ENCODE measurements at places on chromosomes 6 and 20. TPM values are rescaled to one million over a fixed set of nuclear protein-coding genes. Genes with fewer than 3 reads are reported as not detected.
A peak's percentile ranks its signal among the peaks of the same experiment; 100 is the strongest.

GRCh38 chr6:43454696-43455530 is 435 bp downstream of the DLK2 start:
- peaks cover 9% of the 10 kb centered on the region for H3K36me3 ChIP-seq
- no peak overlapping the region for H3K27ac ChIP-seq
- H3K4me3 ChIP-seq, result peak overlapping the region; percentile 76
- peaks cover 9% of the 10 kb centered on the region for H3K27me3 ChIP-seq
- peaks cover 8% of the 10 kb centered on the region for H3K4me1 ChIP-seq

- DNase-seq, result no peak
- no peaks in the 10 kb centered on the region for H3K4me1 ChIP-seq
- no peak overlapping the region for H3K4me3 ChIP-seq
Measured at GRCh38 chr6:48893048-48893447, 570.0 kb downstream of the MMUT start.

- H3K36me3 ChIP-seq, result no peaks in the 10 kb centered on the region
- no peak overlapping the region for H3K4me3 ChIP-seq
- no peak for DNase-seq
- no peak overlapping the region for H3K27ac ChIP-seq
- peaks cover 7% of the 10 kb centered on the region for H3K27me3 ChIP-seq
Measured at GRCh38 chr20:46157076-46157592, 39.0 kb downstream of the CD40 start.

DNA sequence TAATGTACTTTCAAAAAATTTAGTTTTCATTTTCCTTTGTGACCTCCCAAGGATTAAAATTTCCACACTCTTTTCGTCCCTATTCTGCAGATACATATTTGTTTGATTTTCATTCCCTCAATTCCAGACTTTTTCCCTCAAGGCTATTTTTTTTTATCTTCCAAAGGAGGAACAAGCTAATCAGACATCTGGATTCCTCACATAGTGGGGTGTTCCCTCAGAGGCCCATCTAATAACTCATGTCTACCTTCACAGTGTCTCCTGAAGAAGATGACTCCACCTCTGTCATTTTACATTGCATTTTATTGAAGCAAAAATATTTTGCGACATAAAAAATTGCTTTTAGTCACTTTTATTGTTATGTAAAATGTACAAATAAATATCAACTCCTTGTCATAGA is 122.2 kb downstream of the RFPL4B start:
- H3K27ac ChIP-seq, result no peak overlapping the region
- no peak for DNase-seq
- no peaks in the 10 kb centered on the region for H3K36me3 ChIP-seq
- no peaks in the 10 kb centered on the region for H3K4me1 ChIP-seq
- H3K4me3 ChIP-seq, result no peak overlapping the region

The ZC2HC1B gene
- 0.24 TPM for total RNA-seq

- DNase-seq, result peak; percentile 87
- peak overlapping the region; percentile 86 for H3K4me3 ChIP-seq
- peaks cover 28% of the 10 kb centered on the region for H3K36me3 ChIP-seq
- no peaks in the 10 kb centered on the region for H3K27me3 ChIP-seq
Measured at GRCh38 chr20:38804682-38805501, 605 bp upstream of the PPP1R16B start.

GRCh38 chr20:34512266-34512954 is 3.8 kb upstream of the DYNLRB1 start:
- peaks cover 17% of the 10 kb centered on the region for H3K4me1 ChIP-seq
- H3K27me3 ChIP-seq, result no peaks in the 10 kb centered on the region
- no peak overlapping the region for H3K27ac ChIP-seq
- no peak for DNase-seq

The VSX1 gene
- total RNA-seq, result not detected

GRCh38 chr6:131122007-131122406 is 13.3 kb upstream of the AKAP7 start:
- H3K4me1 ChIP-seq, result no peaks in the 10 kb centered on the region
- H3K36me3 ChIP-seq, result no peaks in the 10 kb centered on the region
- H3K4me3 ChIP-seq, result no peak overlapping the region
- no peak overlapping the region for H3K27ac ChIP-seq
- no peak for DNase-seq

GRCh38 chr6:14453712-14454472 is 336.3 kb downstream of the CD83 start:
- peak overlapping the region; percentile 88 for H3K27ac ChIP-seq
- peak overlapping the region; percentile 34 for H3K4me3 ChIP-seq
- H3K27me3 ChIP-seq, result no peaks in the 10 kb centered on the region
- H3K36me3 ChIP-seq, result peaks cover 2% of the 10 kb centered on the region
- peaks cover 69% of the 10 kb centered on the region for H3K4me1 ChIP-seq
- DNase-seq, result peak; percentile 49

- peaks cover 13% of the 10 kb centered on the region for H3K4me1 ChIP-seq
- H3K36me3 ChIP-seq, result no peaks in the 10 kb centered on the region
- H3K27me3 ChIP-seq, result no peaks in the 10 kb centered on the region
- DNase-seq, result peak; percentile 77
- H3K27ac ChIP-seq, result no peak overlapping the region
- no peak overlapping the region for H3K4me3 ChIP-seq
Measured at GRCh38 chr6:26223650-26224546, 136.7 kb downstream of the HFE start.

DNA sequence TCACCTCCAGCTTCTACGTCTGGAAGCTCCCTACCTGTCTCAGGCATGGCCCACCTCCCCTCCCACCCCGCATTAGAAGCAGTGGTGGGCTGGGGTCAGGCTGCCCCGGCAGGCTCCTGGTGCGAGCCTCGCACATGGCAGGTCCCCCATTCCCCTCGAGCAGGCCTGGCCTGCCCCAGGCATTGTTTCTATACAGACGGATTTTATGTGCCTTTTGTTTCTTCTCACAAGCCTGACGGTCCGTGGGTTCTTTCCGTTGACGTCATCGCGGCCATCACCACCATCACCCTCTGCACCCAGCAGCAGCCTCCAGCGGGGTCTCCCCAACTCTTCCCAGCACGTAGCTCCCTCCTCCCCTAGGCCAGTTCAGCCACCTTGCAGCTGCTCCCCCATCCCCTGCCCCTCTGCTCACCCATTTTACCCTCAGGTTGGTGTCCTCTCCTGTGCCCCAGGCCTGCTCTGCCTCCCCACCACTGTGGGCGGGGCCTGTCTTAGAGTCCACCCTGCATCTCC is 4.6 kb downstream of the CST7 start:
- H3K4me1 ChIP-seq, result peaks cover 44% of the 10 kb centered on the region
- no peak overlapping the region for H3K4me3 ChIP-seq
- H3K36me3 ChIP-seq, result peaks cover 18% of the 10 kb centered on the region
- no peak for DNase-seq
- peak overlapping the region; percentile 32 for H3K27ac ChIP-seq

GRCh38 chr6:12472601-12473038 is 182.5 kb downstream of the EDN1 start:
- no peak overlapping the region for H3K27ac ChIP-seq
- no peaks in the 10 kb centered on the region for H3K4me1 ChIP-seq
- no peak for DNase-seq
- no peaks in the 10 kb centered on the region for H3K36me3 ChIP-seq
- peaks cover 9% of the 10 kb centered on the region for H3K27me3 ChIP-seq

DNA sequence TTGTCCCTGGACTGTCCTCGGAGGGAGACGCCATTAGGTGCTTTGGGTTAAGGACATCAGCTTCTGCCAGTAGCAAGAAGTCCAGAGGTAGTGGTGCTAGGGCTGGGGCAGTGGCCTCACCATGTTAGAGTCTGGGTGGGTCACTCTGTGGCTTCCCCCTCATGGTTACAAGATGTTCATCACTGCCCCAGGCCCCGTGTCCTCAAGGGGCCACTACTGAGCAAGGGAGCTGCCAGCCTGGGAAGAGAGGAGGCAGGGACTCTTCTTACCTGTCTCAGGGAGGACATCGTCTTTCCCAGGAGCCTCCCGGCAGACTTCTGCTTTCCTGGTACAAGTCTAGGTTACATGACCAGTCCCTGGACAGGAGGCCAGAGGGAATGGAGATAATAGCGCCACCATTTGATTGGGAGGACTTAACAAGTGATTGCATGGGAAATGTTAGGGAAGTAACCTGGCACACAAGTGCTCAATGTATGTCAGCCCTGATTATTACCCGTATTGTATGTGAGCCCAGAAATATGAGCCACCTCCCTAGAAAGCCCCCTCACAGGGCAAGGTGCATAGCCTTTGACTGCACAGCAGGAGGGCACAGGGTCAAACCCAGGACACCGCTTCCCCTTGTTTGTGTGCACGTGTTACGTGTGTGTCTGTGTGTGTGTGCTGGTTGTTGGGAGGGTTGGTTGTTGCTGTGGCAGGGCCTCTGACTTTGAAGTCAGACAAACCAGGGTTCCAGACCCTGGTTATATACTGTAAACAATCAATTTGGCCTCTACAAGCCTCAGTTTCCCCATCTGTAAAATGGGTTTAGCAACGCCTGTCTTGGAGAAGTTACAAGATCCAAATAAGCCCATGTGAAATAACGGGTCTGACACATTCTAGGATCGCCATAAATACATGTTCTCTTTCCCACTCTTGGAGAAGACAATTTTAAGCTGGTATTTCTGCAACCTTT is 30.0 kb downstream of the SIRPA start:
- H3K27me3 ChIP-seq, result peaks cover 6% of the 10 kb centered on the region
- no peak overlapping the region for H3K4me3 ChIP-seq
- no peak overlapping the region for H3K27ac ChIP-seq
- no peak for DNase-seq

GRCh38 chr20:61437280-61438206 is 185.5 kb downstream of the CDH4 start:
- H3K4me3 ChIP-seq, result no peak overlapping the region
- no peak overlapping the region for H3K27ac ChIP-seq
- no peaks in the 10 kb centered on the region for H3K4me1 ChIP-seq
- peaks cover 6% of the 10 kb centered on the region for H3K27me3 ChIP-seq
- DNase-seq, result no peak
- H3K36me3 ChIP-seq, result no peaks in the 10 kb centered on the region

DNA sequence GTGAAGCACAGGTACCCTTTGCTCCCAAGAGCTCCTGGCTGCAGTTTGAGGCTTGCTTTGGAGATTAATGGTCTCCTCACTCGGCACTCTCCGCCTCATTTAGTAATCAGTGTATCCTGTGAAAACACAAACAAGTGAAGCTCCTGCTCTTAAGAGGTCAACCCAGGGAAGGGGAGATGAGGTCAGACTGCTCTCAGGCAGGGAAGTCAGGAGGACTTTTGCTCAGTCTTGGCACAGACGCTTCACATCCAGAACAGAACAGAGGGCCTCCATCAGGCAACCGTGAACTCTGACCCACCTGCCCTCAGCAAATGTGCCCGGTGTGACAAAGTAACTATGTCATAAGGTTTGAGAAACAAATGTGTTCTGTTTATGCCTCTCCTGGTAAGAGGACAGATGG is 428.8 kb upstream of the JARID2 start:
- H3K36me3 ChIP-seq, result peaks cover 3% of the 10 kb centered on the region
- no peak overlapping the region for H3K4me3 ChIP-seq
- H3K27ac ChIP-seq, result no peak overlapping the region
- DNase-seq, result no peak

The MUC21 gene
- not detected for total RNA-seq

- H3K4me3 ChIP-seq, result no peak overlapping the region
- peak overlapping the region; percentile 33 for H3K27ac ChIP-seq
- peaks cover 48% of the 10 kb centered on the region for H3K4me1 ChIP-seq
- peaks cover 17% of the 10 kb centered on the region for H3K36me3 ChIP-seq
- DNase-seq, result no peak
- no peaks in the 10 kb centered on the region for H3K27me3 ChIP-seq
Measured at GRCh38 chr20:46357030-46357514, 48.8 kb upstream of the CDH22 start.

The WFDC5 gene
- not detected for total RNA-seq

The ID4 gene
- total RNA-seq, result not detected

DNA sequence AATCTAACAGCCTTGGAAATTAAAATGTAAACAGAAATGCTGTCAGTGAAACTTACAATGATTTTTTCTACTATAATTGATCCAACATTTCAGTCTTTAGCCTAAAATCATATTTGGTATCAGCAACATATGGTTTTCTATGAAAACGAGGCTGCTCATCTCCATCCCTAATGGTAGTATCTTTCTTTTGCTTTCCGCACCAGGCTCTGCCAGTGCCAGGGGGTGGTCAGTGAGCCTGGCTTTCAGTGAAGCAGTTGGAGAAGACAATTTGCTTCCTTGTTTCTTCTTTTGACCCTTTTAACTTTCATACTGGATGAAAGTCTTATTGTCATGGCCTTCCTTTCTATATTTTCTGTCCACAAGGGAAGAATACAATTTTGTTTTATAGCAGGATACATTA is 258.4 kb downstream of the ARID1B start:
- H3K27me3 ChIP-seq, result no peaks in the 10 kb centered on the region
- H3K36me3 ChIP-seq, result no peaks in the 10 kb centered on the region
- peaks cover 19% of the 10 kb centered on the region for H3K4me1 ChIP-seq
- no peak overlapping the region for H3K4me3 ChIP-seq
- no peak overlapping the region for H3K27ac ChIP-seq

GRCh38 chr20:54166987-54167662 is 6.7 kb downstream of the CYP24A1 start:
- no peak overlapping the region for H3K4me3 ChIP-seq
- no peaks in the 10 kb centered on the region for H3K36me3 ChIP-seq

DNA sequence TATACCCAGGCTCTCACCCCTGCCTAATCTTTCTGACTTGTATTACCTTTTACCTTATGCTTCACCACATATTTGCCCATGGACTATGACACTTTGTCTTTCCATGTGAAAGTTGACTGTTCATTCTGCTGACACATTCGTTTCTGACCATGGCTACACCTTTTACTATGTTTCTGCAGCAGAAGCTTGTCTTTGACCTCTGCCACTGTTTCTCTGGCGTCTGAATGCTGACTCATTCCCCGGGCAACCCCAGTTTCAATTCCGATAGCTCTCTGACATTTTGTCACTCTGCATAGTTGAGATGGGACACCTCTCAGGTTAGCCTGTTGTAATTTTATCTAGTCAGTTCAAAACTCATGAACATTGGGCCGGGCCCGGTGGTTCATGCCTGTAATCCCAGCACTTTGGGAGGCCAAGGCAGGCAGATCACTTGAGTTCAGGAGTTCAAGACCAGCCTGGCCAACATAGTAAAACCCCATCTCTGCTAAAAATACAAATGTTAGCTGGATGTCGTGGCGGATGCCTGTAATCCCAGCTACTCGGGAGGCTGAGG is 50.7 kb downstream of the SLC26A8 start:
- H3K27ac ChIP-seq, result no peak overlapping the region
- no peaks in the 10 kb centered on the region for H3K36me3 ChIP-seq
- H3K27me3 ChIP-seq, result no peaks in the 10 kb centered on the region

DNA sequence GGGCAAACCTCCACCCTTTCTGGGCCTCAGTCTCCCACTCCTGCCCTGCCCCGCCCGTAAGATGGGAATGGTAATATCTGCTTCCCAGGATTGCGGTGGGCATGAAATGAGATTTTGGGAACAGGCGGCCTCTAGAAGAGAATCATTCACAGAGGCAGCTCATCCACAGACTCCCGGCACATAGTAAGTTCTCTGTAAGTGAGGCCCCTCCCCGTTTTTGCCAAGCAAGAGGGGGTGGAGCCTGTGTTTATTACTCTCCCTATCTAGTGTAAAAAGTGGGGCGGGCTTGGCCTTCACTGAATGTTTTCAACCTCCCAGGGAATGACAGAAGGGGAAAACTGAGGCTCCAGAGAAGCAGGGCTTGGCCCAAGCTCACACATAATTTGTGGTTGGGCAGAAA is 20.0 kb downstream of the SUN5 start:
- no peak for DNase-seq
- H3K4me3 ChIP-seq, result no peak overlapping the region
- H3K4me1 ChIP-seq, result peaks cover 2% of the 10 kb centered on the region
- H3K27ac ChIP-seq, result no peak overlapping the region
- H3K27me3 ChIP-seq, result no peaks in the 10 kb centered on the region
- H3K36me3 ChIP-seq, result no peaks in the 10 kb centered on the region

GRCh38 chr6:143349530-143349929 is 101.0 kb downstream of the ADAT2 start:
- no peaks in the 10 kb centered on the region for H3K36me3 ChIP-seq
- no peak overlapping the region for H3K4me3 ChIP-seq
- no peaks in the 10 kb centered on the region for H3K27me3 ChIP-seq
- H3K4me1 ChIP-seq, result no peaks in the 10 kb centered on the region
- no peak for DNase-seq

The NOTCH4 gene
- total RNA-seq, result 0.51 TPM

Data from activated CD4-positive, alpha-beta memory T cell treated with anti-CD3 and anti-CD28 coated beads for 36 hours (primary cell).